ENCODE measurements at places on chromosomes 16 and 17.

DNA sequence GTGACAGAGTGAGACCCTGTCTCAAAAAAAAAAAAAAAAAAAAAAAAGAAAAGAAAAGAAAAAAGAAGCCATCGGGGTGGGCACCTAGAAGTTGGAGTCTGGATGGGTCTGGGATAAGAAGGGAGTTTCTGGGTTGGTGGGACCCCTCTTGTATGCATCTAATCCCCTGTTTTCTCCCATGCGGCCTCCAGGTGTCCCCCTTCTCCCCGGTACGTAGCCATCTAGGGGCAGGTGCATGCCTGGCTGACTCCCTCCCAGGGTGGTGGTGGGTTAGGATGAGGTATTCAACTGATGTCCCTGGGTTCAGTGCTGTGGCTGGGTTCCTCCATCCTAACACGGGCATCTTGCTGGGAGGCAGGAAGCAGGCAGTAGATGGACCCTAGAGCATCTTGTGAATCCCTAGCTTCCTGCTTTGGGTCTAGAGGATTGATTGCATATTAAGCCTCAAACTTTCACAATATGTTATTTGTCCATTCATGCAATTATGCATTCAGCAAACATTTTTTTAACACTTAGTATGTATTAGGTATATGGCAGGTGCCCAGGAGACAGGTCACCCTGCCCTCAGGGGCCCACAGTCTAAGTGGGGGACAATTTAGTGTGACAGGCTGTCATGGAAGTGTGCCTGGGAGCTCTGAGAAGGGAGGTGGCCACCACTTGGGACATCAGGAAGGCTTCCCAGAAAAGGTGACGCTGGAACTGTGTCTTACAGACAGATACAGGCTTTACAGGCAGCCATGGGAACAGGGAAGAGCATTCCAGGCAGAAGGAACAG, 13.1 kb downstream of the FMNL1 start:
- no peak for DNase-seq

DNA sequence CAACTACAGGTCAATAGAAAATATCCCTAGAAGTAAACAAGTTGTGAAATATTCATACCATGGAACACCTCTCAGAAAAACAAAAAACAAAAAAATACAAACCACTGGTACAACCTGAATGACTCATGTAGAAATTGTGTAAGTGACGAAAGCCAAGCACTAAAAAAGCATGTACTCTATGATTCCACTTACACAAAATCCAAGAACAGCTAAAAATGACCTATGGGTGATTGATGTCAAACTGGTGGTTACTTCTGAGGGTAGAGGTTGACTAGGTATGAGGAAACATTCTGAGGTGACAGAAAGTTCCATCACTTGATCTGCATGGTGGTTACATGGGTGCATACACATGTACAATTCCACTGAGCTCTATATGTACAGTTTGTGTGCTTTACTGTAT, 31.1 kb downstream of the DHRS7C start:
- DNase-seq = no peak

DNA sequence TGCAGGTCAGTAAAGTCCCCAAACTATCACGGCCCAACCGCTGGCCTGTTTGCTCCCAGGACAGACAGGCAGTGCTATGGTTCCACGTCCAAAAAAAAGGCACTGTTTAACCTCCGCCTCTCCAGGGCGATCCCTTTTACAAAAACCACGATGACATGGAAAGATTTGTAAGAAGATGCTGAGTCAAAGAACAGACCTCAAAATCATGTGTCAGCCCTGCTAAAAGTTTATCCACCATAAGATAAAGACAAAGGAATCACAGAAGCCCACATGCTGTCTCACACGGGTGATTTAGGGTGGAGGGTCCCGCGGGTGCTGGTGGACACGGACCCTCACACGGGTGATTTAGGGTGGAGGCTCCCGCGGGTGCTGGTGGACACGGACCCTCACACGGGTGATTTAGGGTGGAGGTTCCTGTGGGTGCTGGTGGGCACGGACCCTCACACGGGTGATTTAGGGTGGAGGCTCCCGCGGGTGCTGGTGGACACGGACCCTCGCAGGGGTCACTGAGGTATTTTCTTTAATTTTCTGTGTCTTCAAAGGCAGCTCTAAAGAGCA, 117.2 kb upstream of the METRNL start:
- no peak for DNase-seq

DNA sequence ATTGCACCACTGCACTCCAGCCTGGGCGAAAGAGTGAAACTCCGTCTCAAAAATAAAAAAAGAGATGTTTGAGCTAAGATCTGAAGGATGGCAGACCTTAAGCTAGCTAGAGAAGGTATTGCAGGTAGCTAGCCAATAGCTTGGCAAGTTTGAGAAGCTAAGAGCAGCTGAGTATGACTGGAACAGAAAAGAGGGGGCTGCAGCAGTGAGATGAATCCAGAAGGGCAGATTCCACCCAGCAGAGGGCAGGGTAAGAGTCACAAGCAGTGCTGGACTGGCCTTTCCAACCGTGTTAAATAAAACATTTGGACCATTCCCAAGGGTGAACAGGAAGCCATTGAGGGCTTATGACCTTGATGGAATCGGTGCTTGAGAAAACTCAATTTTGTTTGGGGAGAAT, 5.7 kb upstream of the PHAF1 start:
- DNase-seq = no peak

- no peak for DNase-seq
These were observed 75.8 kb downstream of the TEX14 start for GRCh38 chr17:58615768-58616659.

- DNase-seq = no peak
These were observed 467 bp upstream of the GDE1 start for GRCh38 chr16:19522397-19522732.

DNA sequence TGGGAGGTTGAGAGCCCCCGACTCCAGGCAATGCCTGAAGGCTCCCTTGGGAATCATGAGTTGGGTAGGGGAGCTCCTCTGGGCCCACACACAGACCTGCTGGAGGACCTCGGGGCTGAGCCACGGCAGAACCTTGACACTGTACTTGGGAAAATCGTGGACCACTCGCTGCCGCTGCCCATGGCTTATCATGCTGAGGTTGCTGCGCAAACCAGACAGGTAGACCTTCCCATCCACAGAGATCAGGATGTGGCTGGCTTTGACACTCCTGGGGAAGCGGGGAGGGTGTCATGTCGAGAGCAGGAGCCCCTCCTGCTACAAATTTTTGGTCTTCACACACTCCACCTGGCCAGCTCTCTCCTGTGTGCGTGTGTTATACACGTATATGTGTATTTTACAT, 7.2 kb upstream of the LIMD2 start:
- DNase-seq = no peak

GRCh38 chr17:41914358-41914766, 4.4 kb downstream of the ACLY start:
- DNase-seq = no peak

DNA sequence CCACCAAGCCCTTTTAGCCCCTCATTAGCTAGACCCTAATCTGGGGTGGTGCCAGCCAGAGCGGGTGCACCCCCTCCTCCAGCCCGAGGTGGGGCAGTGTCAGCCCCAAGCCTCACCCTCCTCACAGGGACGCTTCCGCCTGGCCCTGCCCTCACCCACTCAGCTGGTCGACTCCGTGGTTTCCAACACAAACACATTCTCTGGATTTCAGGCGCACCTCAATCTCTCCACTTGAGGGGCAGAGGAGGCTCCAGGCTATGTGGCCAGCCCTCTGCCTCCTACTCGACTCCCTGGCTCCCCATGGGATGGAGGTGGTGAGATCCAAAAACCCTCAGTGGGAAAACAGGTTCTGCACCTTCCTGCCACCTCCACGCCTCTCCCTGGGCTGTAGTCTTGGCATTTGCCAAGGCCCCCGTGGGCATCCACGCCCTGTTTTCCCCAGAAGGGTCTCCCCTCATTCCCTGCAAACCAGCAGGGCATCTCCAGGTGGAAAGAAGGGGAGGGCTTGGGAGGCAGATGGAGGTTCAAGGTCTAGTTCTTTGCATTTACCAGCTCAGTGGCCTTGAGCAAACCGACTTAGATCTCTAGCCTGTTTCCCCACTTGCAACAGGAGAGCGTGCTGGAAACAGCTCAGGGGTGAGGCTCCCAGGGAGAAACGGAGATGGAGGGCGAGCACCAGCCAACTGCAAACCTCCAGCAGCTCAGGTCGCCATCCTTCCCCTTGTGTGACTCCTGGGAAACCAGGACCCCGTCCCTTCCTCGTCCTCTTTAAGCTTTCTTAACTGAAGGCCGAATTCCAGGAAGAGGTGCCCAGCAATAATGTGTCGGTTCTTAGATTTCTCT, 1.7 kb downstream of the EMP2 start:
- DNase-seq = peak; percentile 85

- DNase-seq = no peak
These were observed 20.4 kb downstream of the CA4 start for GRCh38 chr17:60169921-60170817.
